ENCODE measurements at places on chromosomes 11 and 22.

GRCh38 chr22:43740587-43741270, 71.4 kb downstream of the EFCAB6 start:
- no peaks in the 10 kb centered on the region for H3K4me1 ChIP-seq
- H3K36me3 ChIP-seq = no peaks in the 10 kb centered on the region
- no peak overlapping the region for H3K27ac ChIP-seq
- no peak overlapping the region for H3K4me3 ChIP-seq
- no peaks in the 10 kb centered on the region for H3K27me3 ChIP-seq

GRCh38 chr11:86117001-86117711, 48.3 kb upstream of the PICALM start:
- no peaks in the 10 kb centered on the region for H3K36me3 ChIP-seq
- DNase-seq = no peak
- peaks cover 16% of the 10 kb centered on the region for H3K4me1 ChIP-seq
- no peaks in the 10 kb centered on the region for H3K27me3 ChIP-seq
- H3K27ac ChIP-seq = no peak overlapping the region
- no peak overlapping the region for H3K4me3 ChIP-seq

DNA sequence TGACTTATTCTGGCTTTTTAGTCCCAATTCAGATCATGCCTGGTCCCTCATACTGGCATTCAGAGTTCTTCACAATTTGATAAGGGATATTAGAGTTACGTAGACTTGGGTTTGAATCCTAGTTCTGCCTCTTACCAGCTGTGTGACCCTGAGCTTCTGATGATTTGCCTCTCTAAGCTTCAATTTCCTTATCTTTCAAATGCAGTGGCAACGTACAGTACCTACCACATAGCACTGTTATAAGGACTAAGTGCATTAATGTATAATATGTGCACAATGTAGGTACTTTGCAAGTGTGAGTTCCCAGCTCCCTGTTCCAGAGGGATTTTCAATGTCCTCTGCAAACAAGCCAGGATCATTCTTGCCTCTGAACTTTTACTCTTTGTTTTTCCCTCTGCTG, 7.3 kb downstream of the RHOG start:
- H3K4me1 ChIP-seq = peaks cover 74% of the 10 kb centered on the region
- peak overlapping the region; percentile 64 for H3K27ac ChIP-seq
- H3K27me3 ChIP-seq = no peaks in the 10 kb centered on the region
- H3K36me3 ChIP-seq = peaks cover 63% of the 10 kb centered on the region
- no peak for DNase-seq
- H3K4me3 ChIP-seq = no peak overlapping the region

DNA sequence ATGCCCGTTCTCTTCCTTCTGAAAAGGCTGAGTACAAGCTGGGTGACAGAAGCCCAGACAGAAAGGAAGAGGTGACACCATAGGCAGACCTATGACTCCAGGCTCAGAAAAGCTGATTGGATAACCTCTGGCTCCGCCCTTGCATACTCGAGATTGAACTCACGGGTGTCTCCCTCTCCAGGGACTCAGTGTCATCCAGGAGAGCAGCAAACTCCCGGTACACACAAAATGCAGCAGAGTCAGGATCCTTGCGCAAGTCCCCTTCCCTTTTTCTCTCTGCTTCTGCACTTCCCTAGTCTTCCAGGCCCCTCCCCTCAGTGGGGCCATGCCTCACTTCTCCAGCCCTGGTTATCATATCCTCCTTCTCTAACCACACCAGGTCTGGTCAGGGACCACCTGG, 9.8 kb downstream of the SCN4B start:
- H3K4me1 ChIP-seq = peaks cover 4% of the 10 kb centered on the region
- peaks cover 89% of the 10 kb centered on the region for H3K27me3 ChIP-seq
- no peak overlapping the region for H3K4me3 ChIP-seq
- H3K27ac ChIP-seq = no peak overlapping the region

- H3K4me1 ChIP-seq = no peaks in the 10 kb centered on the region
- no peak for DNase-seq
- H3K27me3 ChIP-seq = no peaks in the 10 kb centered on the region
- no peaks in the 10 kb centered on the region for H3K36me3 ChIP-seq
- no peak overlapping the region for H3K27ac ChIP-seq
- no peak overlapping the region for H3K4me3 ChIP-seq
Observed at GRCh38 chr11:1459219-1459575, 27.4 kb downstream of the MOB2 start.

DNA sequence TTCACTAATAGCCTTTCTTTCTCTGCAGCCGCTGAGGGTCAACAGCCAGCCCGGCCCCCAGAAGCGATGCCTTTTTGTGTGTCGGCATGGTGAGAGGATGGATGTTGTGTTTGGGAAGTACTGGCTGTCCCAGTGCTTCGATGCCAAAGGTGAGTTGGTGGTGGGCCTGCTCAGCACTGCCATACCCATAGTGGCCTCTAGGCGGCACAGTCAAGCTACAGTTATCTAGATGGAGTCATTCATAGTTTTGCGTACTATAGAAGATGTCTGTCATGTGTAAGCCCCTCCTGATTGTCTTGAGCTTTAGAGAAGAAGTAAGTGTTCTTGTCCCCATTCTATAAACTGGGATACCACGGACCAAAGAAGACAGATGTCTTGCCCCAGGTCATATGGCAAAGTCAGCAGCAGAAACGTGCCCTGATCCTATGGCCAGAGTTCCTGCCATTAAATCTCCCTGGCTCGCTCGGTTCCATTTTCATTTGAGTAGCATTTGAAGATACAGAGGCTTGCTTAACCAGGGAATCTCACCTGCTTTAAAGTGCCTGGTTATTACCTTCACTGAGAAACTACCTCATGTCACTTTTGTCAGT, 42.1 kb upstream of the CRTAM start:
- no peak overlapping the region for H3K4me3 ChIP-seq
- no peak overlapping the region for H3K27ac ChIP-seq
- peak; percentile 79 for DNase-seq
- peaks cover 5% of the 10 kb centered on the region for H3K36me3 ChIP-seq
- no peaks in the 10 kb centered on the region for H3K27me3 ChIP-seq

DNA sequence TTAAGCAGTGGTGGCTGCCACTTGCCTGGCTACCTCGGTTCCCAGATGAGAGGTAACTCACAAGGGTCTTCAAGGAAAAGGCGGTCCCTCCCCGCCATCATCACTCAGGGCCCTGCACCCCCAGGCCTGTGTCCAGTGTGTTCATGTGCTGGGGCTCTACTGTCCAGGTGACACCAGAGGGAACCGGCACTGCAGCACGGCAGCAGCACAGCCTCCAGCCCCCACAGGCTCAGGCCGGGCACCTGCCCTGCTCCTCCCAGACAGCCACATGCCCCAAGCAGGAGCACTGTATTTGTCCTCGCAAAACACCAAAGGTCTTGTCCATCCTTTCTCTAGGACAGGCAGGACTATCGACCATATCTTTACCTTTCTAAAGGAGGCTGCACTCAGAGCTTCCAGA, 982.1 kb downstream of the NTM start:
- H3K4me3 ChIP-seq = no peak overlapping the region
- H3K27me3 ChIP-seq = no peaks in the 10 kb centered on the region
- no peaks in the 10 kb centered on the region for H3K4me1 ChIP-seq
- no peaks in the 10 kb centered on the region for H3K36me3 ChIP-seq

DNA sequence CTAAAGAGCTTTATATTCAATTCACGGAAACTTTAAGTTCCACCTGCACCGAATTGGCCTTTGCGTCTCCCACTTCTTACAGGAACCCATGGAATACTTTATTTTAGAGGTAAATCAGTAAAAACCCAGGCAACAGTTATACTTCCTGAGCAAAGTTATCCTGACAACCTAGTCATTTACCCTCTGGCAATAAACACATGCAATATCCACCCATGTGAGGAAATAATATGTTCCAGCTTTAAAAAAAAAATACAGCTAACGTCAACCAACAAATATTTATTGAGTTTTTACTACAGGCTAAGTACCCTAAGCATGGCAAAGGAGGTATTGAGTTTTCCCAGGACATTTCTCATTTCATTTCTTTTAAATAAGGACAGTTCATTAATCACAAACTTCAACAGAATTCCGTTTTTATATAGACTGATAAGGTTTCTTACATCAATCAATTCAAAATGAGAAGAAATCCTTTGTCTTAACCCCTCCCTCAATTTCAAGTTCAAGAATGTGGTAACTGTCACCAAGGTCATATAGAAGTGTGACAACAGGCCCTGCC, 38.3 kb upstream of the CCDC34 start:
- H3K27me3 ChIP-seq = no peaks in the 10 kb centered on the region
- no peak for DNase-seq
- no peaks in the 10 kb centered on the region for H3K36me3 ChIP-seq

- no peaks in the 10 kb centered on the region for H3K36me3 ChIP-seq
- no peak overlapping the region for H3K27ac ChIP-seq
- no peak overlapping the region for H3K4me3 ChIP-seq
- H3K4me1 ChIP-seq = no peaks in the 10 kb centered on the region
- peaks cover 30% of the 10 kb centered on the region for H3K27me3 ChIP-seq
- no peak for DNase-seq
Observed at GRCh38 chr22:22764085-22764484, 119.7 kb downstream of the GGTLC2 start.

DNA sequence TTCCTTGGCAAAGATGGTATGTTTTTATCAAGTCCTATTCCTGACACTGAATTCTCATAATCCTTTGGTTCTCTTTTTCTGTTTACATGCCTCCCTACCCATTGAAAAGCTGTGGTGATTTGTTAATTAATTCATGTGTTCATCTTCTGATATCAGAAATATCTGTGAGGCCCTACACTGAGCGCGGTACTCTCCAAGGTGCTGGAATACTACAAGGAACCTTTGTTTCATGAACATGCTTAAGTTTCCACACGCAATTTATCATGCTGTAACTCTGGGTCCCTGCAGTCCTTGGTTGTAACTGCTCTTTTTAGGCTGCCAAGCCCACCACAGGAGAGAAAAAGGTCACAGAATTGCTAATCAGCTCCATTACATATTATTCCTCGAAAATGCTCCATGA, 331.8 kb downstream of the FAT3 start:
- H3K4me3 ChIP-seq = no peak overlapping the region
- no peaks in the 10 kb centered on the region for H3K27me3 ChIP-seq
- no peaks in the 10 kb centered on the region for H3K36me3 ChIP-seq
- no peak for DNase-seq
- H3K4me1 ChIP-seq = no peaks in the 10 kb centered on the region

- H3K27ac ChIP-seq = no peak overlapping the region
- peaks cover 9% of the 10 kb centered on the region for H3K4me1 ChIP-seq
- H3K4me3 ChIP-seq = no peak overlapping the region
- no peaks in the 10 kb centered on the region for H3K36me3 ChIP-seq
- peaks cover 26% of the 10 kb centered on the region for H3K27me3 ChIP-seq
Observed at GRCh38 chr22:44697423-44698141, 4.4 kb upstream of the PRR5 start.
